CD4-positive, alpha-beta T cell (primary cell): ENCODE measurements at places on chromosomes 5 and 9.

DNA sequence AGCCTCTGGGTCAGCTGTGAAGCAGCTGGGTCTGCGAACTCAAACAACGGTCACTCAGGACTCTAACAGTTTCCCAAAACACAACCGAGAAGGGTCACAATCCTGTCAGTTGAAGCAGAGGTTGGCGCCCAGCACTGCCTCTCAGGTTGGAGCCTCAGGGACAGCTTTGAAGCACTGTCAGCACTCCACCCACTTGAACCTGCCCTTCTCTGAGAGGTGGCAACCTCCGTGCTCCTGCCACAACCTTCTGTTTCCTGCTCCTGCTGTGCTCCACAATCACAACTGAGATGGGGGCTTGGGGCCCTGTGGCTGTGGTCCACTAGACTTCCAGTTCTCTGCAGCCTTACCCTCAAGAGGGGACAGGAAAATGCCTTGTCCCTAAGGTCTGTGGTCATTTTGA is 21.7 kb upstream of the LCP2 start:
- DNase-seq = no peak

DNA sequence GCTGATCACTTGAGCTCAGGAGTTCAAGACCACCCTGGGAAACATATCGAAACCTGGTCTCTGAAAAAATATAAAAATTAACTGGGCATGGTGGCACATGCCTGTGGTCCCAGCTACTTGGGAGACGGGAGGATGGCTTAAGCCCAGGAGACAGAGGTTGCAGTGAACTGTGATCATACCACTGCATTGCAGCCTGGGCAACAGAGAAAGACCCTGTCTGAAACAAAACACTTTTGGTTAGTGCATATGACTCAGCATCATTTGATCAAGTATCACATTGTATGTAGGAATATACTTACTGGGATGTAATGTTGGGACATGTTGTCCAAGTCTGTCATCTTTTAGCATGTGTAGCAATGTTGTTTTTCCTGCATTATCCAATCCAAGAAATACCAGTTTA is 12.0 kb downstream of the SAR1B start:
- DNase-seq = no peak

DNA sequence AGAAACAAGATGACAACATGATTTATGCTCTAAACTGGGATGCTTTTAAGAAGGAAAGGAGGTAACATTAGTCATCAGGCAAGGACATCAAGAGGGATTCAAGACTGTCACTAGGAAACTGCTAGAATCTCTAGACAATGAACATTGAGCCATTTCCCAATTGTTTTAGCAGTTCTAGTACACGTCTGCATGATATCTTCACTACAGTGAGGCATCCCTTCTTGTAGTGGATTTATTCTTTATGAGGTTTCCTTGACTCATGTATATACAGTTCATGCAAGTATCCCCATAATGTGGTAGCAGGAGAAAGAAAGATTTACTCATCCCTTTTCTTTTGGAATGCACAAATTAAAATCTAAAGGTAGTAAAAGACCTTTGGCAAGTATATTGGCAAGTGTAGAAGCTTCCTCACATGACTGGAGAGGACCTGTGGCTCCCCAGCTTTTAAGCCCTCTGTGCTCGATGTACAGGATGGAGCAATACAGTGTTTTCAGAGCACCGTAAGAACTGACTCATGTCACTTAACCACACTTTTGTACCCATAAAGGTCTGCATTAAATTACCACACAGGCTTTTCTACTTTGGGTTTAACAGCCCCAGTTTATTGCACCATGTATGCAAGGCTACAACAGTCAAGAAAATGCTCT is 335.9 kb downstream of the SEMA5A start:
- no peak for DNase-seq

DNA sequence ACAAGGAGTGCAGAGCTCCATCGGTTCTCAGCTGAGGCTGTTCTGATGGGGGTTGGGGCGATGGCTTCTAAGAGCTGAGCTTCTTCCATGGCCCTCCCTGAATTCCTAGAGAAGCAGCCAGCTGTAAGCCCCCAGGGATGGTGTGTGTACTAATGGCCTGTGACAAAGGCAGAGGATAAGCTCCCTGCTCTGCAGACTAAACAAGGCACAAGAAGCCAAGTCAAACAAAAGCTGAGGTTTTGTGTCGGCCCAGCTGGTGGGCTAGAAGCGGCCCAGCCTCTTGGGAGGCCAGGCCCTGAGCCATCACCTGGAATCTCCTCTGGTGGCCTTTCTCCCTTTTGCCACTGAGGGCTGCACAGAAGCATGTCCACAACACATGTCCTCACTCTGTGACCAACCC is 75.0 kb upstream of the XPA start:
- DNase-seq = no peak

- no peak for DNase-seq
These were observed 11.4 kb upstream of the SLC45A2 start for GRCh38 chr5:33995865-33996264.

DNA sequence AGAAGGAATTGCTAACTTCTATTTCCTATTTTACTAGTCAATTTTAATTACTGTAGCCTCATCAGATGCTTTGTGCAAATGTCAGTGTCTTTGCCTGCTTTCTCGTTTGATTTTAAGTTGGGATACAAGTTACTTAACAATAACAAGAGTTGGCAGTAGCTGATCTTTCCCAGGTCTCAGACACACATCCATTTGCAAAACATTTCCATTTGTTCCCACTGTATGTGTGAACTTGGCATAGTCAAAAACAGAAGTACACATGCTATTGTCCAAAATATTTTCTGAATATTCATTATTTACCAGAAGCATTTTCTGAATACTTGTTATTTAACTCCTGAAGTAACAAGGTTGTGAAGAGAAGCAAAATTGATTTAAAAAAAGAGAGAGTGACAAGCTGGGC is 35.0 kb upstream of the NAA35 start:
- no peak for DNase-seq
